Stimulated activated naive CD4-positive, alpha-beta T cell (primary cell): ENCODE measurements at places on chromosomes 5 and 9.

GRCh38 chr5:119405419-119405818 is 46.9 kb upstream of the HSD17B4 start:
- no peak for DNase-seq

- no peak for DNase-seq
These were observed 210.6 kb downstream of the SEMA5A start for GRCh38 chr5:9335269-9335668.

DNA sequence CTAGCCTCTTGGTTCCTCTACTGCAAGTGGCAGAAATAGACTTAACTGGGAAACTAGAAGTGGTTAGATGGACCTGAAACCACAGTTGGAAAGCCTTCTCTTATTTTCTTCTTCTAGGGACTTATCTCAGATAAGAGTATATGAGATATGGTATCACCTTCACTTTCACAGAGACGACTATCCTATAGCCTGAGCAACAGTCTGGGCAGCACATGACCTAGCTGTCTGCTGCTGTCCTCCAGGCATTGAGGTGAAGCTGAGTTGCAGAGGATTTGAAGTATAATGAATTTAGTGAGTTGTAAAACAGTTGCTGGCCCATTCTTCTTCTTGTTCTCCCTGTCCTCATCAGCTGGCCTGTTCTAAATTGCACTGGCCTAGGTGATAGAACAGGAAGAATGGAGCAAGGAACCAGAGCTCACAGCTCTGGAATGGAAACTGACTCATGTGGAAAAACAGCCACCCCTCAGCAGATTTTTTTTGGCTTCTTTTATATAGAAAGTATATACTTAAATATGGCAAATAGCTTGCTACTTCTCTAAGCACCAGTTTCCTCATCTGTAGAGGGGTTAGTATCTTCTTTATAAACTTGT is 27.8 kb downstream of the RECK start:
- DNase-seq: no peak

DNA sequence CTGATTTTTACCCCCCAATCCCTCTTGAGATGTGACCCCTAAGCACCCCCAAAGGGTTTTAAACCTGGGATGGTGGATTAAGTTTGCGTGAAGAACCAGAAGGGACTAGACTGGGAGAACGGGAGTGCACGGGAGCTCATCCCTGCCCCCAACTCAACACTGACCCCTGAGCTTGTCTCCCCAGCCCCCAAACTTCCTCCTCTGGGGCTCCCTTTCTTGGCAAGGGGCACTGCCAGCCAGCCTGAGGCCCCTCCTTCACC is 5.0 kb upstream of the SET start:
- DNase-seq: no peak

DNA sequence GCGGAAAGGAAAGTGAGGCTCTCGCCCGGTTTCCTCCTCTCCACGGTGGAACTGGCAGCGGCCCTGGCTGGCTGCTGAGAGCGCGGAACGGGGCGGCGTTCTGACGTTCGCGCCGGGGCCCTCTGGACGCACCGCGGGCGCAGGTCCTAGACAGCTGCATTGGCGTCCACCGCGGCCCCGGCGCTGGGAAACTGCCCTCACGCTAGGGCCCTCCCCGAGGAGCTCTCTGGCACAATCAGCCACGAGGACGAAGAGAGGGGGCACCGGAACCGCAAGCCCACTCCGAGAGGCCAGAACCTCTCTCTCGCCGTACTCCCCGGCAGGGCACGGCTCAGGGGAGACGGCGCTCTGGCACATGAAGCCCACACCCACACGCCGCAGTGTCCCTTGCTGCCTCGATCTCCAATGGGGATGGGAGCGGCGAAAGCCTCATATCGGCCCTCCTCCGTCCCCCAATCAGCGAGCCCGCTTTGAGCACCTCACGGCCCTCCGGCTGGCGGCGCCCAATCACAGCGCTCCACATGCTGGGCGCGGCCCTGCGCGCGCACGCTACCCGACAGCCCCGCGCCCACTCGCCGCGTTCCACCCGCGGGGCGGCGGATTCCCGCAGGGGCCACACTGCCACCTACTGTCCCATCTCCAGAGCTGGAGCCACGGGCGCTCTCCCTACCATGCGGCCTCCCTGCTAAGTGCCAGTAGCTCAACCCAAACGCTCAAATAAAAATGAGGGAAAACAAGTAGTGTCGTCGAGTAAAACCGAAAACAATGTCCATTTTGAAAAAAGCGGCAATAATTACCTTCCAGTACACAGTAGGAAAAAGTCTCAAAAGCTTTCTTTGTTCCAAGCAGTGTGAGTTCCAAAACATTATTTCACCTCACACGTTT is 11.8 kb downstream of the MRPS27 start:
- peak; percentile 94 for DNase-seq

GRCh38 chr9:90016272-90016671 is 411.5 kb downstream of the GADD45G start:
- no peak for DNase-seq

DNA sequence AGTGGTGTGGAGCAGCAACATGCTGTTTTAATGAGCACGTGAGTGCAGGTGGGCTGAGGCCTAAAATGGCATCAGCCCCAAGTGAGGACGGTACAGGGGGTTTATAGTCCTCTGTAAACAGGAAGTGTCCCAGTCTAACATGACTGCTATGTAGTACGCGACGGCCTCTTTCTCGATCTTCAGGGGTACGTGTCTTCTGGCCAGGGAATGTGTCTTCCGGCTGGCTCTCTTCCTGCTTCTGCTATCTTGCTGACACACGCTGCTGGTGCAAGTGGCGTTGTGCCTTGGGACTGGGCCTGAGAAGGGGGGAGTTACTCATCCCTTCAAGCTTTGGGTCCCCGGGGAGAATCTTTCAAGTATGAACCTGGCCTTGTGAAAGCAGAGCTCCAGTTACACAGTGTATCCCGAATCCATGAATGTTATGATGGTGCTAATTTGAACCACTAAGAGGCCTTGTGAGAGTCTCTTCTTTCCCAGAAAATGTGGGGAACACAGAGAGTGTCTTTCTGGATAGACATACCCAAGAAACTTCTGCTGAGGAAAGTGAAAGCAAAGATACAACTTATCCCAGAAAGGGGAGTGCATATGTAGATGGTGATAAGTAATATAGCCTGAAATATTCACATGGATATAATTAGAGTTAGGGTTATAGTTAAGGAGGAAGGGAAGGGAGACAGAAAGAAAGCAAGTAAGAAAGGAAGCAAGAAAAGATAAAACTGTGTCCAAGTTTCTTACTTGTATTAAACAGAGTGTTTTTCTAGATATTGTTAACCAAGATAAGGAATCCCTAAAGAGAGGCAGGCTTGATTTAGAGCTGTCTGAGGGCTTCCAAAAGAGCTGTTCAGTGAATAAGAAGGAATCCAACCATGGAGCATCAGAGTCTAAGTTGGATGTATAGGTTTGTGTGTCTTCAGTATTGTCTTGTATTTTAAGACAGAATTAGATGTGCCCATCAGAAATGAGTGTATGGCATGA is 35.5 kb upstream of the ANXA2R start:
- DNase-seq: no peak

- DNase-seq: no peak
These were observed 34.2 kb downstream of the THBS4 start for GRCh38 chr5:80069251-80069800.
